CD8-positive, alpha-beta T cell (primary cell): ENCODE measurements at places on chromosomes 12 and 14. TPM values are rescaled to one million over a fixed set of nuclear protein-coding genes. Genes with fewer than 3 reads are reported as not detected.

The BDKRB1 gene
- total RNA-seq = not detected

The MRPS35 gene
- 30.0 TPM for total RNA-seq

The CD27 gene
- 39.2 TPM for total RNA-seq

The CHGA gene
- not detected for total RNA-seq

The SERPINA3 gene
- not detected for total RNA-seq

The ETV6 gene
- total RNA-seq = 11.3 TPM

The SLC2A13 gene
- total RNA-seq = 2.1 TPM

The KLHDC1 gene
- total RNA-seq = 8.5 TPM

The NANOG gene
- not detected for total RNA-seq

The CCDC177 gene
- not detected for total RNA-seq

The PTPRB gene
- not detected for total RNA-seq

The OR4E2 gene
- not detected for total RNA-seq

The ATP2B1 gene
- total RNA-seq = 90.5 TPM

The ANKRD13A gene
- total RNA-seq = 41.7 TPM

The PPFIA2 gene
- not detected for total RNA-seq

The ASCL1 gene
- total RNA-seq = not detected

The KRT76 gene
- not detected for total RNA-seq

The PSMD9 gene
- 38.7 TPM for total RNA-seq

The CCDC196 gene
- not detected for total RNA-seq

The NTF3 gene
- not detected for total RNA-seq

The SLCO1B3 gene
- total RNA-seq = not detected

The PLBD1 gene
- not detected for total RNA-seq

The DAAM1 gene
- total RNA-seq = 5.6 TPM

The RERG gene
- not detected for total RNA-seq

The CDCA3 gene
- total RNA-seq = 0.61 TPM

The PTCSC3 gene
- total RNA-seq = not detected

The CD69 gene
- total RNA-seq = 504 TPM

The RTL1 gene
- total RNA-seq = not detected

The MGAT4C gene
- not detected for total RNA-seq

The BHLHE41 gene
- not detected for total RNA-seq

The IQSEC3 gene
- 4.4 TPM for total RNA-seq

The KCNA1 gene
- total RNA-seq = not detected

The DPY19L2 gene
- total RNA-seq = 3.4 TPM

The ALX1 gene
- total RNA-seq = not detected

The LTBR gene
- 0.44 TPM for total RNA-seq

The INHBC gene
- total RNA-seq = 0.24 TPM

The OR6C2 gene
- not detected for total RNA-seq

The GZMB gene
- total RNA-seq = 5.8 TPM

The KLHL33 gene
- total RNA-seq = 0.11 TPM

The NID2 gene
- total RNA-seq = not detected

The SNRPF gene
- 42.9 TPM for total RNA-seq

The CISTR gene
- total RNA-seq = not detected

The TPH2 gene
- not detected for total RNA-seq

The SPIC gene
- not detected for total RNA-seq

The MYH6 gene
- not detected for total RNA-seq

The STXBP6 gene
- total RNA-seq = not detected
